A549 treated with RU486 at 1 μM for 4 hours (cell line): ENCODE measurements at places on chromosomes 6 and 20. TPM values are rescaled to one million over a fixed set of nuclear protein-coding genes. Genes with fewer than 3 reads are reported as not detected.

Gene ZNFX1
- total RNA-seq: 23.1 to 27.0 TPM (median 24.7 TPM) in 5 replicates

Gene SLC17A4
- total RNA-seq: not detected in 5 replicates

Gene DOK5
- not detected in 5 replicates for total RNA-seq

Gene KCNK16
- total RNA-seq: not detected in 5 replicates

Gene PHACTR3
- not detected in 5 replicates for total RNA-seq
